ENCODE measurements at places on chromosomes 13 and 19.

- DNase-seq: no peak
Observed at GRCh38 chr13:82720986-82721385, 1161.3 kb downstream of the SLITRK1 start.

GRCh38 chr13:113245849-113246796, 36.7 kb downstream of the CUL4A start:
- DNase-seq: no peak

- DNase-seq: no peak
Observed at GRCh38 chr19:53865918-53866864, 1.5 kb upstream of the MYADM start.

GRCh38 chr13:72599178-72599743, 128.2 kb downstream of the MZT1 start:
- DNase-seq: no peak

DNA sequence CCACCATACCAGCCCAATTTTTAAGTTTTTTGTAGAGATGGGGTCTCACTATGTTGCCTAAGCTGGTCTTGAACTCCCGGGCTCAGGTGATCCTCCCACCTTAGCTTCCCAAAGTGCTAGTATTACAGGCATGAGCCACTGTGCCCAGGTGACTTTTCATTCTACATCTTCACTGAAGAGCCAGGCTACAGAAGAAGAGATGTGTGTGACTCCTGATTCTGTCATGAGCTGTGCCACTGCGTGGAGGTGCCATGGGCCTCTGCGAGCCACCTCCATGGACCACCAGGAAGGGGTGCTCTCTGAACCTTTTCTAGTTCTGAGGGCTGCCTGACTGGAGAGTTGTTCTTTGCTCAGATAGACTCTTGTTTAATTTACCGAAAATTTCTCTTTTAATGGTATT, 56.6 kb upstream of the RANBP3 start:
- no peak for DNase-seq

DNA sequence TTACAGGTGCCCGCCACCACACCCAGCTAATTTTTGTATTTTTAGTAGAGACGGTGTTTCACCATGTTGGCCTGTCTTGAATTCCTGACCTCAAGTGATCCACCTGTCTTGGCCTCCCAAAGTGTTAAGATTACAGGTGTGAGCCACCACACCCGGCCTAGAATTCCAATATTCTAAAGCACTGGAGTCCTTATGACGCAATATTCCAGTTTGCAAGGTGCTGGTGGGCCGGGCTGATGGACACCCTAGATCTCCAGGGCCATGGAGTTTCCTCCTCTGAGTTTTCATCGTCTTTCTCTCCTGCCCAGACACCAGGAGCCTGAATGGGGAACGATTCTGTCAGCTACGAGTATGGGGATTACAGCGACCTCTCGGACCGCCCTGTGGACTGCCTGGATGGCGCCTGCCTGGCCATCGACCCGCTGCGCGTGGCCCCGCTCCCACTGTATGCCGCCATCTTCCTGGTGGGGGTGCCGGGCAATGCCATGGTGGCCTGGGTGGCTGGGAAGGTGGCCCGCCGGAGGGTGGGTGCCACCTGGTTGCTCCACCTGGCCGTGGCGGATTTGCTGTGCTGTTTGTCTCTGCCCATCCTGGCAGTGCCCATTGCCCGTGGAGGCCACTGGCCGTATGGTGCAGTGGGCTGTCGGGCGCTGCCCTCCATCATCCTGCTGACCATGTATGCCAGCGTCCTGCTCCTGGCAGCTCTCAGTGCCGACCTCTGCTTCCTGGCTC, 8.5 kb upstream of the DHX34 start:
- DNase-seq: no peak

DNA sequence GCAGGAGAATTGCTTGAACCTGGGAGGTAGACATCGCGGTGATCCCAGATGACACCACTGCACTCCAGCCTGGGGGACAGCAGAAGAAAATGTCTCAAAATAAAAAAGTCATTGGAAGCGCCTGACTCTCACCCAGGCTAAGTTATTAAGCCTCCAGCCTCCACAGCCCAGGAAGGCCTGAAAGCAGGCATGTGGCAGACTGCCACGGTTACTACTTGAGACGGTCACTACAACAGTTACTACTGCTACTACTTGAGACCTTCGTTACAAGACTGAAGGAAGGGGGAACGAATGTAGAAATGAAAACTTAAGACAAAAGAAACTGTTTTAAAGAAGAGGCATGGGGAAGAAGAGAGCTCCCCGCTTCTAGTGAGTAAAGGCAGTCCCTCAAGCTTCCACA, 9.6 kb downstream of the PRR22 start:
- no peak for DNase-seq
